ENCODE measurements at places on chromosomes 7 and 10.

DNA sequence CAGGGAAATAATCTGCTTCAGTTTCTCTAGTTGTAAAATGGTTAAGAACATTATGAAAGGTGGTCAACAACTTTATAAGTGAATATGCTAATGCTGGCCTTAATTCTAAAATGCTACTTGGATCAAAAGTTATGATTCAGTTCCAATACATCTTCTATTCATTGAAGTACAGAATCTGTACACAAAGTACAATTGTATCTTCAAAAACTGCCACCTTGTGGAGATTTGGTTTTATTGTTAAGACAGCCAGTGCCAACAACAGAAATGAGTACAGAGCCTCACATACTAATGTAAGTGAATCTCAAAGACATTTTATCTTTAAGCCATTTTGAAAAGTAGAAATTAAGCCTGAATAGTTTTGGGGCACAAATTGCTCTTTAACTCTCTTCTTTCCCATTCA is 194.0 kb downstream of the CFTR start:
- ATAC-seq, result no peak

GRCh38 chr10:61779950-61780659 is 117.4 kb downstream of the CABCOCO1 start:
- ATAC-seq, result peak; percentile 91

DNA sequence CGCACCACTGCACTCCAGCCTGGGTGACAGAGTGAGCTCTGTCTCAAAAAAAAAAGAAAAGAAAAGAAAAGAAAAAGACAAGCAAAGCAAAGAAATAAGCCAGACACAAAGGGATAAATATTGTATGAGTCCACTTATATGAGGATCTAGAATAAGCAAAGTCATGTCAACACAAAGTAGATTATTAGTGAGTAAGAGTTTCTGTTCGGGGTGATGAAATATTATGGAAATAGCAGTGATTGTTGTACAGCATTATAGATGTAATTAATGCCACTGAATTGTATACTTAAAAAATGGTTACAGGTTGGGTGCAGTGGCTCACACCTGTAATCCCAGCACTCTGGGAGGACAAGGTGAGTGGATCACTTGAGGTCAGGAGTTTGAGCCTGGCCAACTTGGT is 83.2 kb downstream of the HIP1 start:
- no peak for ATAC-seq

GRCh38 chr7:85172530-85172941 is 14.3 kb downstream of the SEMA3D start:
- ATAC-seq, result no peak

GRCh38 chr10:43120116-43120928 is 17.9 kb upstream of the CSGALNACT2 start:
- ATAC-seq, result no peak

DNA sequence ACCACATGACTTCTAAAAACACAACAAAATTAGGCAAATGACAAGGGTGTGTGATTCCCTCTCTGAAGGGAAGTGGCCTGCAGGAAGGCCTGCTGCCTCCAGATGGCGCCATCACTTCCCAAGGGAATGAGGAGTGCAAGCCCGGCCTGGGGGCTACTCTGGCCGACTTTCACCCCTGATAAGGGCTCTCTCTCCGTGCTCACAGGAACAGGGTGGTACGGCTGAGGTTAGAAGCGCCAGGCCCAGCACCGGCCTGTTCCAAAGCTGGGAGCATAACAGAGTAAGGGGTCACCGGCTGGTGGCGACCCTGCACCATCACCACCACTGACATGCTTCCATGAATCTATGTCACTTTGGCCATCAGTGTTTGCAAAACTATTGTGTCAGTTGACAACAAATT is 13.1 kb downstream of the RBP3 start:
- no peak for ATAC-seq

DNA sequence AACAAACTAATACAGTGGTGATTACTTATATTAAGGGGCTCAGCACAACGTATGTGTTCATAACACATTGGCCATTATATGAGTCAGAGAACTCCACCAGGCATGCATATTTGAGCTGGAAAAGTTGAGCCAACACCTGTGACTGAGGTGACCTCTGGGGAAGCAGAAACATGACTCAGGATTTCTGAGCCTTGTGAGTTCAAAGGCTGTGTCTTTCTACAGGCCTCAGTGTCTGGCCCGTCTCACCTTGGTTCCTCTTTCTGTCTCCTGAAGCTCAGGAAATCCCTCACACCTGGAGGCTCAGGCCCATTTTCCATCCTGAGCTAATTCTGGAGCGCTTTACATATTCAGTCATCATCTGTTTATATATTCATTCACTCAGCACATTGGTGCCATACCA is 230.9 kb upstream of the AGK start:
- no peak for ATAC-seq

DNA sequence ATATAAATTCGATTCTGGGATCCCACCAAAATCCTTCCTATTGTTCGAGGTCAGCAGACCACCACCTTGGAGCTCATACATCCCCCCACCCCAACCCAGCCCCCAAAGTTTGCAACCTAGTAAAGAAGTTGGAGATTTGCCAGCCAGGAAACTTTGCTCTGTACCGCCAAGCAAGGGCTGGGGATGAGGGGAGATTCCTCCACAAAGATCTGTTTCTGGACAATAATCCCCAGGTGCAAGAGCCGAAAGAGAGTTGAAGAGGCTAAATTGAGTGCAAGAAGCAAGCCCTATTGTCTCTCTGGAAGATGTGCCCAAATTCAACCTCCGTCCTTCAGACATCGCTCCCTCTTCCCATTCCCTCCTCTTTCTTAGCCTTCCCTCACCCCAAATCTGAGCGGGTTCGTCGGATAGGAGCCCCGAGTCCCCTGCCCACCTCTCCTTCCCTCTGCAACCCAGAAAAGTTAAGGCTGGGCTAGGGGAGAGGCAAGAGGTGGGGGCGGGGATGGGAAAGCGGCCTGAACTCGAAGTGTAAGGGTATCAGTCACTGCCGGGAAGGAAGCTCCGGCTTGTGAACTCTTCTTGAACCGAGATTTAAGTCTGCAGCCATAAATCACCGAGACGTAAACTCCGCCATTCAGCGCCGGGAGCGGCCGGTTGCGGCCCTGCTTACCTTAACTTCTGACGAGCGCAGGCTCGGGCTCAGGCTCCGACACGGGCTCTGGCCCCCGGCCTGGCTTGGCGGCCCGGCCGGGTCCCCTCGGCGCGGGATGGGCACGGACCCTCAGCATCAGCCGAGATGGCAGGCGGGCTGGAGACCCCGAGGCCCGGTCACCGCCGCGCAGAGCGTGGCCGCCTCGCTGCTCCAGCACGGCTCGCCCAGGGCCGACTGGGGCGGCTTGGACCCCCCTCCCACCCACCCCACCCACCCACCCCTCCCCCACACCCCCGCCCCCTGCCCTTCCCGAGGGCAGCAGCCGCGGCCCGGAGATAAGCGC is 10.8 kb upstream of the HOXA2 start:
- peak; percentile 2 for ATAC-seq

- no peak for ATAC-seq
Observed at GRCh38 chr10:73812657-73813056, 1.3 kb upstream of the NDST2 start.

GRCh38 chr7:50266635-50267386 is 37.7 kb upstream of the IKZF1 start:
- no peak for ATAC-seq

- ATAC-seq, result no peak
Observed at GRCh38 chr10:20685462-20685861, 211.6 kb downstream of the NEBL start.

DNA sequence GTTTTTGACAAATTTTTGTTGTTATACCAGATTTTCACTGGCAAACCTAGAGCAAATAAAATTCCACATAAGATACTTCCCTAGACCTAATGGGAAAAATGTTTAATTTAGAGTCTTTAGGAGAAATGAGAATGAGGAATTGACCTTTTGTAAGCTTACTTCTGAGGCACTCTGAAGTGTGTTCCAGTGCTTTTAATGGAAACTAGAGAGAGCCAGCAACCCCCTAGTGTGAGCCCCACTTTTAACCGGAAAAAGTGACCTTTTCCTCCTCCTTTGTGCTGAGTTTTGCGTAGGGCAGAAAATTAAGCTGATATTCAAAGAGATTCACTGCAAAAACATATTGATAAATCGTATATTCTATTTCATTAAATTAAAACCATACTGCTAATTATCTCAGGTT is 5.2 kb downstream of the IKZF1 start:
- no peak for ATAC-seq

- peak; percentile 80 for ATAC-seq
Observed at GRCh38 chr10:117004227-117005025, 561 bp downstream of the SHTN1 start.

GRCh38 chr10:7956508-7956907 is 98.0 kb upstream of the GATA3 start:
- ATAC-seq, result no peak

DNA sequence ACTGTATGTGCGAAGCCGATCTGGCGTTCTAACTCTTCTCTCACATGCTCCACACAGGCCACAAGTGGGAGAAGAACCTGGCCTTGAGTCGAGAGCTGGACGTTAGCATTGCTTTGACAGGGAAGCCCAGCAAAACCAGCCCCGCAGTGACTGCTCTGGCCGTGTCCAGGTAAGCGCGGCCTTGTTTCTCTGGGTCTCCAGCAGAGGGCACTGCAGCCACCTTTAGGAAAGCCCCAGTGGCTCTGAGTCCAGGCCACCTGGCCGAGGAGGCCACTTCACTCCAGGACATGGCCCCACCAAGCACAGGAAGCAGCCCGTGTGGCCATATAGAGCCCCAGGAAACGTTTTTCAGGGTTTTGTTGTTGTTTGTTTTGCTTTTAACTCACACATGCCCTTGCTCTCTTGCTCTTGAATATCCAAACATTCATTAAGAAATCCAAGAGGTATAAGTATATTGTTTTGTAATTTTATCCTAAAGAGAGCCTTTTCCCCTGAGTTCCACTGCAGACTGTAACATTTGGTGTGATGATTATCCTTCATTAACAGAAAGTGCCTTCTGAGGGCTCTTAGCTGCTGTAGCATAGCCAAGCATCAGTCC is 41.8 kb upstream of the LRRC18 start:
- no peak for ATAC-seq

DNA sequence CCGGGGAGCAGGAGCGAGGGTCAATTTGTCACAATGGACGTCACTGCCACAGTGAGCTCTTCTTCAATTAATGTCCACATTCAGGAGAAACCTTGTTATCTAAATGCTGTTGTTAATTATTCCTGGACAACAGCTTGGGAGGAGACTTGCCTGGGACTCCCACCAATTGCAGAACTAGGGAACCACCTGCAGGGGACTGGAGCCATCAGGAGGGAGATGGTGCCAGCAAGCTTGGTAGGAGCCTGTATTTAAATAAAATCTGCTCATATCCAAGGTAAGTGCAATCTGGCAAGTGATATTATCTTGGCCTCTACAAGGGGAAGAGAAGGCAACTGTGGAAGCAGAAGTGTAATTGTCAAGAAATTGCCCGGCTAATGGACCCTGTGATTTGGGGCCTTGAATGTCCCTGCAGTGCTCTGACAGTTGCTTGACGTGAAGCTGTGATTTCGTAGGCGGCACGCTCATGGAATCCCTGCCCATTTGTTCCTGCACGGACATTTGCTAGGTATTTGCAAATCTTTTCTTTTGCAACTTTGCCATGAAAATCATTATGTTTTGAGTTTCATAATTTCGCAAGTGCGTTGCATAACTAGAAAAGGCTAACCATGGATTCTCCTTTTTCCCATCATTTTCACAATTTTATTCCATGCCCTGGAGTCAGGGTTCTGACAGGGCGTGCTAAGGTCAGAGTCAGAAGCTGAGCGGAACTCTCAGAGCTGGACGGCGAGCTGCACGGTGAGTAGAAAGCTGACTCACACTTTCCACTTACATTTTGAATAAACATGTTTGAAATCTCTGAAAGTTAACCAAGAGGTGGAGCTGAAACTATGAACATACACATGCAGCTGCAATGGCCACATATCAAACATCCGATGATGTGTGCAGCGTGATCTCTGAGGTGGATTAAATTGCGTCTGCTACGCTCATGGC is 84.9 kb upstream of the TCERG1L start:
- ATAC-seq, result peak; percentile 59

GRCh38 chr7:125241548-125241947 is 311.9 kb upstream of the POT1 start:
- no peak for ATAC-seq

DNA sequence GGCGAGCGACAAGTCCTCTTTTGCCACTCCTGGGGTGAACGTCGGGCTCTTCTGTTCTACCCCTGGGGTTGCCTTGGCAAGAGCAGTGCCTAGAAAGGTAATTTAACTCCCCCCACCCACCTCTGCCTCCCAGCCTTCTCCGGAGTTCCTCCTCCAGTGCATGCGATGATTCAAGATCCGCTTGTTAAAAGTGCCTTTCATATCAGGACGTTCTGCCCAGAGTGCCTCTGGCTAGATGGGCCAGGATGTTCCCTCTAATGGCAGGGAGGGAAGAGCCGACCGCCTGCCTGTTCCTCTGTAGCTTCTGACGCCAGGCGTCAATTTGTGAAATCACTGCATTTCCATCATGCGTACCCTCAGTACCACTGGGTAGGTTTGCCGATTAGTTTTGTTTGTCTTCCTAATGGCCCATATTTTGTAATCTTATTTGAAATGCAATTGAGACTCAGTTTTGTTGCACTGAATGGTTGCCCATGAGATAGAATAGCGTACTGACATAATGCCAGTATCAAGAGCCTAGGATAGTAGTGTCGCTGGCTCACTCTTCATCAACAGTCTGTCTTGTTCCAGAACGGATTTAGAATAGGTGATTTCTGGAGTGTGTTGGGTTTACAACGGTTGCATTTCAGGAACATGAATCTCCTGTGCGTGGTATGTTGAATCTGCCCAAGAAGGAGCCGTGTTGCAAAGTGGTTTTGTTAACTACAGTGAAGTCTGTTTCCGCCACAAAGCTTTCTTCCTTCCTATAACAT is 13.5 kb downstream of the ECHDC3 start:
- no peak for ATAC-seq

DNA sequence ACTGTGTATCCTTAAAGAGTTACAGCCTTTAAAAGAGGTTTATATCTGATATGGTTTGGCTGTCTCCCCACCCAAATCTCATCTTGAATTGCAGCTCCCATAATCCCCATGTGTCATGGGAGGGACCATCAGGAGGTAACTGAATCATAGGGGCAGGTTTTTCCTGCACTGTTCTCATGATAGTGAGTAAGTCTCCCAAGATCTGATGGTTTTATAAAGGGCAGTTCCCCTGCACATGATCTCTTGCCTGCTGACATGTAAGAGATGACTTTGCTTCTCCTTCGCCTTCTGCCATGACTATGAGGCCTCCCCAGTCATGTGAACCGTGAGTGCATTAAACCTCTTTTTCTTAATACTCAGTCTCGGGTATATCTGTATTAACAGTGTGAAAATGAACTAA is 9.7 kb downstream of the RTKN2 start:
- no peak for ATAC-seq

DNA sequence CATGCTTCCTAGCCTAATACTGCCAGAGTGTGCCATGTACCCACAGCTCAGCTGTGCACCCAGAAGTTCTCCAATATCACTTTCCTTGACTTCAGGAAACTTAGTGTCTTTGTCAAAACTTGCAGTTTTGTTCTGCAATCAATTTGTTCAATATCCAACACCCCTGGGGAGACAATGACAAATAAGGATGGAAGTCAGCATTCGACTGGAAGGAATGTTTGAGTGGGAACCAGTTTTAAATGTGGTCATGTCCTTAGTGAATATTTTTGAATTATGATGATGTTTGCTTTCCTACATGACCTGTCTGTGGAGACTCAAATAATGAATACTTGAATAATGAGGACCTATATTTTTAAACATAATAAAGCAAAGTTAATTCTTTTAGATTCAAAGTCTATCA is 112.0 kb downstream of the ANK3 start:
- no peak for ATAC-seq

- no peak for ATAC-seq
Observed at GRCh38 chr7:77258014-77258413, 58.4 kb upstream of the FGL2 start.

Data from gastroesophageal sphincter (tissue), 4 donors.